Karpas-422 (cell line): ENCODE measurements at places on chromosomes 3 and 15. TPM values are rescaled to one million over a fixed set of nuclear protein-coding genes. Genes with fewer than 3 reads are reported as not detected.
A peak's percentile ranks its signal among the peaks of the same experiment; 100 is the strongest.

DNA sequence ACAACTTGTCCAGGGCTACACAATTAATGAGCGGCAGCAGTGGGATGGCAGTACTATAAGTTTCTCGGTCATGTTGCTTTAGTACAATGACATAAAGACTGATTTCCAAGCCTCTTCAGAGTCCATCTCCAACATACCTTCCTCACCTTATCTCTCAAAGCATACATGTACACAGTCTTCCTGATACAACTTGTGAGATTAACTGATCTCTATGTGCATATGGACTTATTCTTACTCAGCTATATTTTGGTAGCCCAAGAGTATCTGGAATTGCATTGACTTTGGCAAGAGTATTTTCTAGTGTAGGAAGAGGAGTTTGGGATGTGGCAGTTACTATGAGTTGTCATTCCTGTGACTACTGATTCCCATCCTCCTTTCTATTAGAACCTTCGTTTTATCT lies 575.0 kb downstream of the EDEM1 start:
- H3K36me3 ChIP-seq: no peaks in the 10 kb centered on the region
- H3K4me3 ChIP-seq: no peak overlapping the region
- no peak for DNase-seq
- no peaks in the 10 kb centered on the region for H3K27me3 ChIP-seq
- no peaks in the 10 kb centered on the region for H3K4me1 ChIP-seq

The UACA gene
- total RNA-seq: not detected in 2 replicates

- H3K4me3 ChIP-seq: no peak overlapping the region
- no peaks in the 10 kb centered on the region for H3K36me3 ChIP-seq
- H3K27ac ChIP-seq: no peak overlapping the region
- no peaks in the 10 kb centered on the region for H3K27me3 ChIP-seq
- H3K4me1 ChIP-seq: peaks cover 8% of the 10 kb centered on the region
These were observed 97.6 kb upstream of the STRIT1 start for GRCh38 chr3:155391104-155391503.

The TPRG1 gene
- total RNA-seq: 2.5 TPM in 1 of 2 replicates, not detected in the other

DNA sequence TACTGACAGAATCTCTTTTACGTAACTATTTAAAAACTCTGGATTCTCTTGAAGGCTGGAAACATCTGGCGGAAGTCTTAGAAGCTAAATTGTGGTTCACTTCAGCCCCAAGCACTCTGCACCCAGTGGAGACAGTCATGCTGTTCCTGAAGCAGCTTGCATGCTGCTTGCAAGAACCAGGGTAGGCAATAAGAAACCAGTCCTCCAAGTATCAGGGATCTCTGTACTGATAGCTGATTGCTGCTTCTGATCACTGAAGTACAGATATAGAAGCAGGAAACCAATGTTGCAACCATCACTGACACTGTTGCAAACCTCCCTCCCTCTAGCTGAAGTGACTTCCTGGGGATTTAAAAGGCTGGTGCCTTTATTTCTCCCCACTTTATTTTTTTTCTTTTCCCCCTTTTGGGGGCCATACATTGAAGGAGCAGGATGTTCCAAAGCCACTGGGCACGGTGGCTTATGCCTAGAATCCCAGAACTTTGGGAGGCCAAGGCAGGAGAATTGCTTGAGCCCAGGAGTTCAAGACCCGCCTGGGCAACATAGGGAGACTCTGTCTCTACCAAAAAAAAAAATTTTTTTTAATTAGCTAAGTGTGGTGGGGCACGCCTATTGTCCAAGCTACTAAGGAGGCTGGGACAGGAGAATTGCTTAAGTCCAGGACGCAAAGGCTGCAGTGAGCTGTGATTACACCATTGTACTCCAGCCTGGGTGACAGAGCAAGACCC lies 15.3 kb downstream of the SPCS1 start:
- no peak overlapping the region for H3K4me3 ChIP-seq
- H3K27me3 ChIP-seq: no peaks in the 10 kb centered on the region
- no peak overlapping the region for H3K27ac ChIP-seq
- no peak for DNase-seq
- no peaks in the 10 kb centered on the region for H3K4me1 ChIP-seq

- H3K4me3 ChIP-seq: no peak overlapping the region
- H3K27me3 ChIP-seq: no peaks in the 10 kb centered on the region
- no peak for DNase-seq
- no peak overlapping the region for H3K27ac ChIP-seq
- H3K4me1 ChIP-seq: peaks cover 13% of the 10 kb centered on the region
These were observed 179.4 kb downstream of the FAM43A start for GRCh38 chr3:194865061-194865460.

The COL6A5 gene
- not detected in 2 replicates for total RNA-seq

The ANKRD34C gene
- total RNA-seq: 0.93 TPM in 1 of 2 replicates, not detected in the other

GRCh38 chr15:71325481-71325880 lies 210.2 kb downstream of the THSD4 start:
- no peak overlapping the region for H3K27ac ChIP-seq
- DNase-seq: no peak
- H3K4me3 ChIP-seq: no peak overlapping the region
- H3K36me3 ChIP-seq: no peaks in the 10 kb centered on the region
- H3K27me3 ChIP-seq: no peaks in the 10 kb centered on the region
- no peaks in the 10 kb centered on the region for H3K4me1 ChIP-seq

DNA sequence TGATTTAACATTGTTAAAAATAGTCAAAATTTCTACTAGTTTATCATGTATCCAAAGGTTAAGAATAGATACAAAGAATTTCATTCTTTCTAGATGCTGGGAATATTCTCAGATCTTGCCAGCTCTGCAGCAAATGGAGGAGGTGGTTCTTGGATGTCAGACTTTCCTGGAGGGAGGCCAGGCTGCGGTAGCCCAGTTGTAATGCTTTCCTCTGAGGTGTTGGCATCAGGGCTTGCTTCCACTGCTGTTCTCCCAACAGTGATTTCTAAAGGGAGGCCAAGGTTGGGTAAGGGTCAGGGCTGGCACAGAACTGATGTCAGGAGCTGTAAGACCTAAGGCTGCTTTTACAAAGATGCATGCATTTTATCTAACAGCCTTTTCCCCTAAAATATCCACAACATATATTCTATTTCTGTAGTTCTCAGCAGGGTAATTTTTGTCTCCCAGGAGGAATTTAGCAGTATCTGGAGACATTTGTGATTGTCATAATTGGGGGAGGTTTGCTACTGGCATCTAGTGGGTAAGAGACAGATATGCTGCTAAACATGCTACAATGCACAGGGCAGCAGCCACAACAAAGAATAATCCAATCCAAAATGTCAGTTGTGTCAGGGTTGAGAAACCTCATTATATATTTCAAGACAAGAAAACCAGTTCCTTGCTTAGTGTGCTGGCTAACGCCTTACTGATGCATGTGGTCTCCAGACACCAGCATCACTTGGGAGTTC lies 42.0 kb upstream of the SPTSSB start:
- no peaks in the 10 kb centered on the region for H3K27me3 ChIP-seq
- DNase-seq: no peak
- H3K36me3 ChIP-seq: no peaks in the 10 kb centered on the region

- no peak overlapping the region for H3K27ac ChIP-seq
- no peaks in the 10 kb centered on the region for H3K27me3 ChIP-seq
- H3K36me3 ChIP-seq: no peaks in the 10 kb centered on the region
- no peak for DNase-seq
- no peak overlapping the region for H3K4me3 ChIP-seq
These were observed 21.1 kb upstream of the SKOR1 start for GRCh38 chr15:67803996-67804843.

DNA sequence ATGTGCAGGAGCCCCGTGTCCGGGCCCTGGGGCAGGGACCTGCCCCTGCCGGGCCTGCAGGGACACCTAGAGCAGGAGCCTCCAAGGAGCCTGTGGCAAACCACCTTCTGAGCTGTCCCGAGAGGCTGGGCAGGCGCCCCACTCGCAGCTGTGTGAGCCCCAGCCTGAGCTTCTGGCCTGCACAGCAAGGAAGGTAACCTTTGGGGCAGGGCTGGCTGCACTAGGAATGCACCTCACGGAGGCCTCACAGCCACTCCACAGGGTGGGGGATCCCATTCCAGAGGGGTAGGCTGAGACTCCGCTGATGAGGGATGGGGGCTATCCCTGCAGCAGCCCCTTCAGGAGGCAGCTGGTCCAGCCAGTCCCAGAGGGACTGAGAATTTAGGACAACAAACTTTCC lies 68.1 kb downstream of the DNAJB8 start:
- no peak overlapping the region for H3K4me3 ChIP-seq
- H3K27me3 ChIP-seq: no peaks in the 10 kb centered on the region
- no peaks in the 10 kb centered on the region for H3K4me1 ChIP-seq
- no peak for DNase-seq

GRCh38 chr3:118533676-118534075 lies 501.0 kb downstream of the IGSF11 start:
- H3K36me3 ChIP-seq: no peaks in the 10 kb centered on the region
- H3K4me3 ChIP-seq: no peak overlapping the region

DNA sequence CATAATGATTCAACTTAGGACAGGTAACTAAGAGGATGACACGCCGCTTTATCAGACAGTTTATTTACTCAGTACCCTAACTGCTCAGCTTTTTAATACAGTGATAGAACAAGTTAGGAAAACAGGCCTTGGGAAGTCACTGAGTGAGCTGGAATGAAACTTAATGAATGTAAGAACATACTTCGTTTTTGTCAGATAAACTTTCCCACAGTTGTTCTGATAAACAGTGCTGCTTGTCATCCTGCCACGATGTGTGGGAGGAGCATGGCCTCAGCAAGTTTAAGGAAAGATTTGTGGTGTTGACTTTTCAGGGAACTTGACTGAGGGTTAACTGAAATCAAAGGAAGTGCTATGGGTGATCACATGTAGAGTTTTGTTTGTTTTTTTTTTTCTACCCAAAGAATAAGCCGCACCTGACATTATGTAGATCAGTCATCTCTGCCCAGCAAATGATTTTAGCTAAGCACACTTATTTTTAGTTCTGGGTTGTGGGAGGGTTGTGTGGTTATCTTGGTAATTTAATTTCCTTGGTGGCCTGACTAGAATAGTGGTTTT lies 5.6 kb upstream of the P2RY14 start:
- no peak overlapping the region for H3K4me3 ChIP-seq
- H3K27me3 ChIP-seq: no peaks in the 10 kb centered on the region
- H3K36me3 ChIP-seq: no peaks in the 10 kb centered on the region
- no peaks in the 10 kb centered on the region for H3K4me1 ChIP-seq
- DNase-seq: no peak

DNA sequence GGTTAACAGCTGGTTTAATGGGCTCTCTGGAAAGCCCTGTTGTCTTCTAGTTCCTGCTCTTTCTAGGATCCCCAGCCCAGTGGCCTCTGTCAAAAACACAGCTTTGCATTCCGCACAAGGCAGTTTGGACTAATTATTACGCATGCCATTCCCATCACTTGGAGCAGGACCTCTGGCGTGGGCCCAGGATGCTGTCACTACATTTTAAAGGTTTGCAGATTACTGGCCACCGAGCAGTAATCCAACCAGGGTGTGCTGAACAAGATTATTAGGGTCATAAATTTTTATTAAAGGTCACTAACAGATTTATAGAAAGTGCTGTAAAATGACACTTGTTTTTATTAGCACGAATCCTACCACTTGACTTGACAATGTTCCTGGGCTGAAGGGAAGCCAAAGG lies 143.6 kb upstream of the SLC6A11 start:
- no peaks in the 10 kb centered on the region for H3K27me3 ChIP-seq
- no peak overlapping the region for H3K27ac ChIP-seq
- peaks cover 71% of the 10 kb centered on the region for H3K4me1 ChIP-seq
- H3K4me3 ChIP-seq: no peak overlapping the region

GRCh38 chr15:70531576-70531975 lies 231.8 kb downstream of the UACA start:
- no peaks in the 10 kb centered on the region for H3K36me3 ChIP-seq
- no peak overlapping the region for H3K27ac ChIP-seq
- H3K27me3 ChIP-seq: no peaks in the 10 kb centered on the region; the same call in 1 of the 2 replicates
- no peak overlapping the region for H3K4me3 ChIP-seq
- DNase-seq: no peak

DNA sequence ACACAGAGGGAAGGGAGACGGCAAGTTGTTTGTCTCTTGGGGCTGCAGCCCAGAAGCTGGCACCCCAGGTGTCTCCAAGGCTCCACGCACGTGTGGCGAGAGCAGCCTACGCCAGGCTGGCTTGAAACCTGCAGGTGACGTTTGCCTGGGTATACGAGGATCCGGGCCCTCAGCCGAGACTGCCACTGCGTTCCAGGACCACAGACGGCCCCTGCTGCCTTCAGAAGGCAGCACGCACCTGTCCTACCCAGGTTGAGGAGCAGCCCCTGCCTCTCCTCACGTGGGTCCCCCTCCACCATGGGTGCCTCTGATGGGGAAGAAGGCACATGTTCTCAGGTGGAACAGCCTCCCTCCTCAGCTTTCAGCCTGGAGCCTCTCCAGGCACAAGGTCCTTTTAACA lies 75.3 kb upstream of the PRR20G start:
- no peaks in the 10 kb centered on the region for H3K36me3 ChIP-seq
- H3K4me1 ChIP-seq: peaks cover 9% of the 10 kb centered on the region
- no peak for DNase-seq
- no peak overlapping the region for H3K27ac ChIP-seq
- no peaks in the 10 kb centered on the region for H3K27me3 ChIP-seq

The ITGA11 gene
- not detected in 2 replicates for total RNA-seq

- H3K4me1 ChIP-seq: no peaks in the 10 kb centered on the region
- no peak overlapping the region for H3K4me3 ChIP-seq
- H3K27ac ChIP-seq: no peak overlapping the region
- no peak for DNase-seq
- no peaks in the 10 kb centered on the region for H3K36me3 ChIP-seq
- H3K27me3 ChIP-seq: no peaks in the 10 kb centered on the region
These were observed 384.9 kb upstream of the ROBO1 start for GRCh38 chr3:80152692-80153091.

GRCh38 chr3:72274493-72275330 lies 489.8 kb upstream of the PROK2 start:
- peaks cover 17% of the 10 kb centered on the region for H3K4me1 ChIP-seq
- H3K27me3 ChIP-seq: no peaks in the 10 kb centered on the region
- H3K27ac ChIP-seq: no peak overlapping the region
- DNase-seq: peak; percentile 52
- no peak overlapping the region for H3K4me3 ChIP-seq

The ARL14 gene
- total RNA-seq: not detected in 2 replicates

The SPTSSB gene
- total RNA-seq: not detected in 2 replicates
